ENCODE measurements at places on chromosomes 11 and 22.

DNA sequence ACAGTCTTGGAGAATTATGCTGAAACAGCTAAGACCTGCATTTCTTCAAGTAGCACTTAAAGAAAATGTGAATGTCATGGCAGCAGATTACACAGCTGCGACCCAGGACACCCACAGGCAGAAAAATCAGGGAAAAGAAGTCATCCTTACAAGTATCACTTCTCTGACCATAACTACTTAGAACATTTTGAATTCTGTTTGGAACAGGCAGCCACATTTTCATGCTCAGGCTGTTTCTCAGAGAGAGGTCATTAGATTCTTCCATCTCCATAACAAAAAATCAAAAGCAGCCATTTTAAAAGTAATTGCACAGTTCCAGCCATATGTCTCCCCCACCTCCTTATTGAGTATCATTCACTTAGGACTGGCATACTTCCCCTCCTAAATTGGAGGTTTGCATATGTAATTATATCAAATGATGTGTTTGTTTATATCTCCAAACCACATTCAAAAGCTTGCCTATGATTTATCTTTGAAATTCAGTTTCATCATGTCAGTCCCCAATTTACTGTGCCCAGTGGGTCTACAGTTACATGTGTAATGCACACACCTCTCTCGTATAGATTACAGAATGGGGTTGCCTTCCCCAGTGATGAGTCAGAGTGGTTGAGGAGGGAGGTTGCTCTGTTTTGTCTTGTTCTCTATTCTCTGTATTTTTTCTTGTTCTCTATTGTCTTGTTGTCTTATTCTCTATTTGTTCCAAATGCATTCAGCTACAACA, 276.5 kb upstream of the MTNR1B start:
- DNase-seq: no peak

- DNase-seq: no peak
Measured at GRCh38 chr11:37402663-37403062, 804.6 kb upstream of the RAG2 start.

DNA sequence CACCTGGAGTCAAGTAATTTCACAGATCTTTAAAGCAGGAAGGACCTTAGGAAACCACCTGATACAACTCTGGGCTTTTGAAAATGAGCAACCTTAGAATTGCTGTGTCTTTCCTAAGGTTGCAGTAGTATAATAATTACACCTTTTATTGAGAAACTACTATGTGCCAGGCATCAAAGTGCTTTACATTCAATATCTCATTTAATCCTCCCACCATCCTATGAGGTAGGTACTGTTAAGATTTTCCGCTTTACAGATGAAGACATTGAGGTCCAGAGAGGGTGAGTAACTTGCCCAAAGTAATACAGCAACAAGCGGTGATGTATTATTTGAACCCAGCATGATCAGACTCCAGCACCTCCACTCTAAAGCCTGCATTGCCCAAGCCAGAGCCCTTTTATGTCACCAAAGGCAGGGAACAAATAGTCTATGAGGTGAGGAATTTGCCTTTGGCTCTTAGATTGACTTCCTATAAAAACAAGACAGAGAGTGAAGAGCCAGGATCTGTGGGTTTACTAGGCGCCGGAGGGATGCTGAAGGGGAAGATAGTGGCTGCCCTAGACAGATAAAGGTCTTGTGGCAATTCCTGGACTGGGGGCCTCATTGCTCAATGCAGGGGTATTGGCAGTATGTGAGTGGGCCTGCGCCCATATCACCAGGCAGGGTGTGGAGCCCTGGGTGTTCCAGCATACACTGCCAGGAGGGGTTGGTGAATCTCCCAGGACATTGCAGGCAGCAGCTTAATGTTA, 157.1 kb downstream of the FBXO7 start:
- no peak for DNase-seq

DNA sequence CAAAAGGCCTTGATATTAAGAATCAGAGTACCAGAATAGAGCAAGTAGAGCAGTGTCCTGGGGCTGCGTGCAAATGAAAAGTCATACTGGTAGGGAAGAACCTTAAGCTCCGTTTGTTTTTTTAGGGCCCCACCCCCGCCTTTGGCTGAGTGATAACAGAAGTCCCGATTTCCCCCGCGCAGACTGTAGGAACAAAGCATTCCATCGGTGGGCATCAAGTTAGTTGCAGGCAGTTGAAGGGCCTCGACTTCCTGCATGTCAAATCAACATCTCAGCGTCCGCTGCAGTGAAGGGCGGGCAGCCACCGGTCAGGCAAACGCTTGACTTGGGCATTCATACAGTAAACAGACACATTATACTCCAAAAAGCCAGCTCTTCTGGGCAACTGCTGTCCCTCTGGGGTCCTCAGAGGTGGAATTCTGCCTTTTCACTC, 11.7 kb downstream of the LRP4 start:
- no peak for DNase-seq

GRCh38 chr11:105034813-105035620, at the start of gene CASP1:
Gene CASP1, minus strand, starts transcription at chr11:105035144. Its CDS starts 31 bp downstream, at chr11:105035113.
- peak; percentile 4 for DNase-seq

- DNase-seq: no peak
Measured at GRCh38 chr11:117908109-117908895, 20.9 kb downstream of the TMPRSS13 start.

DNA sequence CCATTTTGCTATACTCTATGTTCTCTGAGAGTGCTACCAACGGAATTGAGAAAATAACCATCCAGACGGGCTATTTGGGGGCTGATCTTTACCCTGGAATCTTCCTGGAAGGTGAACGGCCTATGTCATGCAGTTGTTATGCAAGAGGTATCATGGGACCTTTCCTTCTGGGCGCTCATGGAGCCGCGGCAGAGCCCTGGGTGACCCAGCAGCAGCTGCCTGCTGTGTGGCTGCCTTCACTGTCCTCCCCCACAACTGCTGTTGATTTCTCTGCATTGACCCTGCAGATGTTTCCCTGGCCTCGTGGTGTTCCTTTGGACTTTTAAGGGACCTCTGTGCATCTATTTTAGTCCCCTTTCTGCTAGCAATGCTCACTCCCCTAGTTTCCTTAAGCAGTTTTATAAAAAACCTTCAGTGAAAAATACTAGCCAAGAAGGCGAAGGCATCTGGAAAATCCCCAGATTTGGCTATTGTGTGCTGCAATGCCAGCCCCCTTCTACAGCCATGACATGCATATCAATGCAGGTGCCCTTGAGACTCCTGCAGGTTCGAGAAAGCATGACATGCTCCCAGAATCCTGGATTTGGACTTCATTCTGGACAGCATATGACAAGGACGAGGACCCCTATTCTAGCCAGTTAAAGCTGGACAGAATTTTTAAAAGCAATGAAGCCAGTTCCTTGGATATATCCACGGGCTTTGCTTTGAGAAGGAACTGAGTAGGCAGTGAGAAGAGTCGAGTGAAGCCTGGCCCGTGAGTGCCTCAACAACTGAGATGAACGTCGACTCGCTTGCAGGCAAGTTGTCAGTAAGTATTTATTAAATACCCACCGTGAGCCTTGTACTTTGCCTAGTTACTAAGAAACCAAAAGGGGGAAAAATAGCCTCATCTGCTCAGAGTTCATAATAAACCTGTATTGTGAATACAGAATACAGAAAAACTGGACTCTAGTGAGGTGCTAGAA, at the start of gene SLC25A18:
Gene SLC25A18 (plus strand): TSS at position 593 of the 965 bp plus-strand sequence. CDS start 16,447 bp downstream, outside the sequence.
- no peak for DNase-seq

All from stimulated activated CD4-positive, alpha-beta T cell treated with anti-CD3 and anti-CD28 coated beads, TNF-alpha, amount 100 ng/mL, for 4 hours (primary cell).